SW 1271 (cell line): ENCODE measurements at places on chromosomes 13 and 19.

DNA sequence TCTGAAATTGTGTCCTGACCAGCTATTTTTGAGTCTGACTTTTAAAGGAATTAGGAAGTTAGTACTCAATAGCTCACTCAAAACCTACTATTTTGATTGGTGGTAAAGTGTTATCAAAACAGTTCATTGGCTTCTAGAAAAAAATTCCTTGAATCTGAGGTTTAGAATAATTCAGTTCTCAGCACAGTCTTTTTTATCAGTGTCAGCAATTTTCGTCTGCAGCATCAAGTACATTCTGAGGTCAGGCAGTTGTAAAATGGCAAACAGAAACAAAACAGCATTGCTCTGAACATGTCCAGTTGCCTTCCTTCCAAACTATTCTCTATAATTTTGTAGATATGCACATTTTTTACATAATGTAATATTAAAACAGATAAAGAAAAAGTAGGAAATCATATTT is 1644.1 kb downstream of the SLITRK5 start:
- no peak for DNase-seq

GRCh38 chr13:28582225-28582891 is 76.6 kb upstream of the POMP start:
- DNase-seq = no peak

GRCh38 chr19:45878043-45878794 is 7.7 kb downstream of the IRF2BP1 start:
- no peak for DNase-seq

GRCh38 chr19:17296273-17296672 is 7.0 kb downstream of the ABHD8 start:
- no peak for DNase-seq

GRCh38 chr13:28607187-28607955 is 51.6 kb upstream of the POMP start:
- DNase-seq = no peak

DNA sequence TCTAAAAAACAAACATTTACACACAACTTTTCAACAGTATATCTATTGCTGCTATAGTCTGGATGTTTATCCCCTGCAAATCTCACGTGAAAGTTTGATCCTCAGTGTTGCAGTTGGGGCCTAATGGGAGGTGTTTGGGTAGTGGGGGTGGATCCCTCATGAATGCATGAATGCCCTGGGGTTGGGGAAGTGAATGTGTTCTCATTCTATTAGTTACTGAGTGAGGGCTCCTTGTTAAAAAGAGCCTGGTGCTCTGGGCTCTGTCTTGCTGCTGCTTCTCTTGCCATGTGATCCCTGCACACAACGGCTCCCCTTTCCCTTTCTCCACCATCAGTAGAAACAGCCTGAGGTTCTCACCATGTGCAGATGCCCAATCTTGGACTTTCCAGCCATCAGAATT is 242.7 kb upstream of the HTR2A start:
- no peak for DNase-seq

DNA sequence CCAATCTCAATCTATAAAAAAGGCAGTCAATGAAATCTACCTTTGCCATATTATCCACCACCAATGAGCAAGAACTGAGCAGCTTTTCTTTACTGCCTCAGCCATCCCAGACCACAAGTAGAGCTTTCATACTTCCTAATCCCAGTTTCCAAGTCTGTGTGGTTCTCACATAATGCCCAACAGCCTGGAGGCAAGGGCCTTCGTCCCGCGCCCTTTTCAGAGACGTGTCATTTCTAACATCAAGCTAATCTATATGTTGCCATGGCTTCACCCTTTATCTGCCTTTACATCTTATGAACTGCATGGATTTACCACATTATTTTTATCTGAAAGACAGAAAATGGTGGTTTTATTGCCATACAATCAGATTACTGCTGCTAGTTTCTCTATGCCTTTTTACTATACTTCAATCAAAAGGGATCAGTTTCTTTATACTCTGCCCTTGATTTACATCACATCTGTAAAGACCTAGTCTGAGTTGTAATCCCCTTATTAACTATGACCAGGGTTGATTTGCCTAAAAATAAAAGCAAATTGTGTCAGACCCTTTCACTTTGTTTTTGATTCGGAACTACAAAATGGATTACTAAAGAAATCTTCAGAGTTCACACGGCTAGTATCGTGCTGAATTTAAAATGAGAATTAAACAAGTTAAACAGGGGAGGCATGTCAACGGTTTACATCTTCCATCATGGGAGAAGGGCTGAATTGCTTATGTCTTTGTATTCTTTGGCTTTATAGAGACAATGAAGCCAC is 5.9 kb downstream of the EFNB2 start:
- DNase-seq = no peak

DNA sequence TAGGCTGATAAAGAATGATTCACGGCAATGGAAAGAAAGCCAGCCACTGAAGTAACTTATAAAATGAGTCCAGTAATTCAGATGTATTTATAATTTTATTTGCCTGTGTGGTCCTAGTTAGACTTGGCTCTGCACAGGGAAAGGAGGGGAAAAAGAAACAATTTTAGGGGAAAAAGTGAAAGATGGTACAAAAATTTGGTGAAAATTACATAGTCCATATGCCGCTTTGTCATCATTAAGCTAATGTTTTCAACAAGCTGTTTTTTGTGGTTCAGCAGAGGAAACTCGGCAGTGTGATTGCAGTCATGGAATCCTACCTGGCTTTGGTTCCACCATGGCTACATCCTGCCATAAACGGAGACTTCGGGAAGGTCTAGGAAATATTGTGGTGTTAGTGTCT is 301.9 kb downstream of the ATP8A2 start:
- no peak for DNase-seq

DNA sequence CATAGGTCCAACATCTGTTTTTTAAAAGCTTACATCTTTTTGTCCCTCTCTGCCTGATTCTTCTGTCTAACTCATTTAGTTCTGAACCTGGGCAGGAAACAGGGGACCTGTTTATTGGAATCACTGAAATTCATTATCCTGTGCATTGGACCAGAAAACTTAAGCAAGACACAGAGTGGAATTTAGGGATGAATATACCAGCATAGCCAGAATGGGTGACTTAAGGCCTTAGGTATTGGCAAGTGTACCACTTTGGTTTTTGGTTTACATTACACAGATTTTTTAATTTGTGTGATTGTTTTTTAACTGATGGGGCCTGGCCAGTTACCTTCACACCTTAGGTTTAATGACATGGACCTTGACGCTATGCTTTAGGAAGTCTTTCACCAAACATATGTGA is 232.5 kb downstream of the GPC5 start:
- DNase-seq = no peak

- DNase-seq = no peak
Observed at GRCh38 chr13:21429211-21429610, 29.9 kb downstream of the ZDHHC20 start.

- DNase-seq = no peak
Observed at GRCh38 chr19:33206261-33207039, 12.3 kb downstream of the LRP3 start.

DNA sequence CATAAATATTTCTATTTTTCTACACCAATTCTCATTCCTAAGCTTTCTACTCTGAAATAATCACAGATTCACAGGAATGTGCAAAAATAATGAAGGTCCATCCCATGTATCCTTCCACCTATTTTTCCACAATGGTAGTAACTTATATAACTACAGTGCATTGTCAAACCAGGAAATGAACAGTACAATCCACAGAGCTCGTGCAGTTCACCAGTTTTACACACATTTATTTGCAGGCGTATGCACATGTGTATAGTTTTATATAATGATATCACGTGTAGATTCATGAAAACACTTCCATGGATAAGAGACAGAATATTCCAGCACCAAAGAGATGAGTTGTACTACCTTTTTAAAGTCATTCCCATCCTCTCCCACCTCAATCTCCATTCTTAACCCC is 12.9 kb downstream of the EEF1AKMT1 start:
- no peak for DNase-seq

GRCh38 chr19:4183967-4184717 is 1.7 kb downstream of the ANKRD24 start:
- no peak for DNase-seq

DNA sequence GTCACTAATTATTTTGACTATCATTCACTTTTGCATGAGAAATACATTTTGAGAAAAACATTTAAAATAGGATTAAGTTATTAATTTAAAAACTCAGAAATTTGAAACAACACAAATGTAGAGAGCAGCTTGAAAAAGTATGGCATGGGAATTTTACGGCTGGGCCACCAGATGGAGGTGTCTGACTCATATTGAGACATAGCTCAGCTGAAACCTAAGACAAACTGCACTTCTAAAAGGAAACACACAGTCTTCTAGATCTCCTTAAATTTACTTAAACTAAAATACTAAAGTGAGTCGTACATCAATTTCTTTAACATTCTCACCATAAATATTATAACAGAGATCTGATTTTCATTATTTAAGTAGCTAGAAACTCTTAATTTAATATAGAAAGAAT is 41.9 kb upstream of the POSTN start:
- no peak for DNase-seq

DNA sequence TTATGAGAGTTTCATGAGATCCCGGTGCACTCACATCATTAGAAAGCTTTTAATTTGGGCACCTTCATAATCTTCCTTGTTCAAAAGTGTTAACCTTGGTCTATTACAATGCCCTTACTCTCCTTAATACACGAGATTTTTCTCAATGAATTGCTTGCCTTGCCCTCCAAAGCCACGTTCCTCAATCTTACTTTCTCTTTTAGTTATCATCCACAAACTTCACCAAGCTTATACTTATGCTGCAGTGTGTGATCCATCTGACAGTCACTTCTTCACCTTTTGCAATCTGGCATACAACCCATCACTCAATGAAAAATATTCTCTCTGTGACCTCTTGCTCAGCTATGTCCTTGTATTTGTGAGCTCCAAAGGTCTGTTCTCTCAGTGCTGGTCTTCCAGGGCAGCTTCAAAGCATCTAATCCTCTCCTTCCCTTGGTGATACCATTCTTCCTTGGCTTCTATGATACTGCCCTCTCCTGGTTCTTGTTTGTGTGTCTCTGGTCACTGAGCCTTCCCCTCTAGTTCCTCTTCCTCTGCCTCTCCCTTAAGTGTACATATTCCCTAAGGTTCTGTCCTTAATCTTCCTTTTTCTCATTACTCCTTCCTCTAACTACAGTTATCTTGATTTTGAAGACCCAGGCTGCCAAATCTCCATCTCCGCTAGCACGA is 202.2 kb upstream of the STARD13 start:
- DNase-seq = no peak

DNA sequence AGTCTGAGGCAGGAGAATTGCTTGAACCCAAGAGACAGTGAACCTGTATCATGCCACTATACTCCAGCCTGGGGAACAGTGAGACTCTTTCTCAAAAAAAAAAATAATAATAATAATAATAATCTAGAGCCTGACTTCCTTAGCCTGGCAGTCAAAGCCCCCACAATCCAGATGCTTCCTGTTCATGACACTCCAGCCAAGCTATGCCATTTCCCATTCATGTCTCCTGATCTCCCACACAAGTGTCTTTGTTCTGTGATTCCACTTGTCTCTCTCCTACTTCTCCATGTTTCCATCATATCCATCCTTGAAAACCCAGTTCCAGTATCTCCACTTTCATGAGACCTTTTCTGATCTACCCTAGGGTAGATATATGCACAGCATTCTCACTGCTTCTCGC is 150.7 kb downstream of the FOXO1 start:
- no peak for DNase-seq

DNA sequence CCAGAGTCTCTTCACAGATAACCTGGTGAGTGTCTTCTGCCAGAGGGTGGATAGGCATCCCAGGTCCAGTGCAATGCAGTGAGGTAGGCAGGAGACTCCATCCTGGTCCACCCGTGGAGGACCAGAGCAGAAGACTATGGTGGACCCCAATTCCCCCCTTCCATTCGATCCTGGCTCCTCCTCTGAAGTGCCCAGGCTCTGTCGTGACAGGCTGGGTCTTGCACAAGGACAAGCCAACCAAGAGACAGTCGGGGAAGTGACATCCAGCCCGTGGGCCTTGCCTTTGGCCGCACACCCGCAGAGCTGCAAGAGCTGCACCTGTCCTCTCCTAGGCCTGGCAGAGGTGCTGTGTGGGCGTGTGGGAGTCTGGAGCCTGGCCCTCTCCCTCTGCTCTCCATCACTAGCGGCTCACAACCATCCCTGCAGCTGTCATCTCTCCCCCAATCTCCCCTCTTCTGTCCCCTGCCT is 3.1 kb downstream of the ZNF784 start:
- no peak for DNase-seq

DNA sequence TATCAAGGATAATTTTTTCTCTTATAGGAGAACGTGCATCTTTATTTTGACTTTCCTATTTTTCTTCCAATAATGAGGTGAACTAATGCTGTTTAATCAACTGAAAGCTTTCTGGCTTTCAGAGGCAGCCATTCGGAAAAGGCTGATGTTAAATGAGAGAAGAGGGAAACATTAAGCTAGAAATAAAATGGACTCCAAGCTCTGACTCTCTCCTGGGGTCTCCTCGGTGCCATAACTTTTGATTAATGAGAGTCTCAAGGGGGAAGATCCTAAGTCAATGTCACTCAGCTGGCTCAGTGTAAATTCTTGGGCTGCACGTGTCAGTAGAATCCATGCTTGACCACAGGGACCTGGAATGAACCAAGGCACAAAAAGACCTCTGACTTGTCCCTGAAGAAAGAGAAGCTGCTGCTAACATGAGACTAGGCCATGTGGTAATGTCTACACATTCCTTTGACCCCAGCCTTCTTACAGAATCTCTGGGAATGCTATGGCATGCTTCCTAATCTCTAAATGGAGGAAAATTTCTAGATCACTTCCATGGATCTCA is 152.2 kb upstream of the RFC3 start:
- no peak for DNase-seq

DNA sequence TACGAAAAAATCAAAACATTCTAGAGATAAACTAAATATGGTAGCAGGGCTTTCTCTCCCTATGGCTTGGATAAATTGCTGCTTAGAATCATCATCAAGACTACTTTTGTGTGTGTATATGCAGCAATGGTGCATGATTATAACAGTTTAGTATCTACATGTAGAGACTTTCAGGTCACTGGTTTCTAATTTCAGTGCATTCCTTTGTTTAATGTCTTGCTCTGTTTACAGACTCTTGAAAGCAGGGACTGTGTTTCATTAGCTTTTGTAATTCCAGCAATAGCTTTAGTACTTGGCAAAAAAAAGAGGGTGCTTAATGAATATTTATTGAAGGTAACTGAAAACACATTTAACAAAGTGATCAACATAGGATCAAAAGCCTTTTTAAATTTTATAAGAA is 420.7 kb downstream of the PCDH9 start:
- DNase-seq = no peak

DNA sequence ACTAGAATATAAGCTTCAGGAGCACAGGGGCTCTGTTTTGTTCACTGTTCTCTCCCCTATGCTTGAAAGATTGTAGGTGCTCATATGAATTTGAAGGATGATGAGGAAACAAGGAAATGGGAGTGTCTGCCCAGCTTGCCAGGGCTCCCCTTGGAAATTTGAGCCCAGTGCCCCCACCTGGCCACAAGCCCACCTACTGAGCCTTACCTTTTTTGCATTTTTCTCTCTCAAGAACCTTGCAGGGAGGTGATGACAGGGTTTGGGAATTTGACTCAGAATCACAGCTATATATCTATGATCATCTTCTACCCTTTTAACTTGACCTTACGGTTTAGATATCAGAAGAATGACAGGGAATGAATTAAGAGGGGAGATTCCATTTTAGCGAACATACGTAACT is 33.8 kb downstream of the SERP2 start:
- no peak for DNase-seq

GRCh38 chr19:16252459-16253205 is 54.9 kb downstream of the AP1M1 start:
- DNase-seq = no peak
